ENCODE measurements at places on chromosomes 3 and 15.

DNA sequence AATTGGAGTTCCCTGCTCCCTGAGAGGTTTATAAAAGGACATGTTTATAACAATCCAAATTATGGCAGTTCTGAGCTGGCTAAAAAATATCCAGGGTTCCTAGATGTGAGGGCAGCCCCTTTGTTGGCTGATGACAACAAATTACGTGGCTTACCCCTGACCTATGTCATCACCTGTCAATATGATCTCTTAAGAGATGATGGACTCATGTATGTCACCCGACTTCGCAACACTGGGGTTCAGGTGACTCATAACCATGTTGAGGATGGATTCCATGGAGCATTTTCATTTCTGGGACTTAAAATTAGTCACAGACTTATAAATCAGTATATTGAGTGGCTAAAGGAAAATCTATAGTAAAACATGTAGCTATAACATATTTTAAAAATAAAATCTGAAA lies 13.9 kb downstream of the AADAC start:
- no peak for DNase-seq

DNA sequence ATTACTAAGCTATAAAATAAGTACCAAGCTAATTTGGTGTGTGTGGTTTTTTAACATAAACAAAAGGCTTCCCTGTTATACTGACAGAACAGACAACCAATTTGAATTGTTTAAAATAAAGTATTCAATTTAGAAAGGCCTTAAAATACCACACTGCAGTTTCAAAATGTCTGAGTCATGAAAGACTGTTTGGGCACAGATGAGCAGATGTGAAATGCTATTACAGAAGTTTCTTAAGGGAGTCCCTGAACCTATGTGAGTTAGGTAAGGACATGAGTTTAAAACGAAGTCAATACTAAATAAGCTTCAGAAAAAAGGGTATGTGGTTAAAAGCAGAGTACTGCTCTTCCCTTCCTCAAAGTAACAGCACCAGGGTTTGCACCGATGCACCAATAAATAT lies 69.7 kb upstream of the SETMAR start:
- no peak for DNase-seq

GRCh38 chr15:31934821-31935220 lies 95.5 kb upstream of the CHRNA7 start:
- DNase-seq, result no peak

GRCh38 chr3:173538410-173538809 lies 140.9 kb downstream of the NLGN1 start:
- DNase-seq, result no peak

- DNase-seq, result no peak
Measured at GRCh38 chr3:69004138-69004537, 9.3 kb downstream of the EOGT start.

- DNase-seq, result no peak
Measured at GRCh38 chr3:153762411-153763235, 358.6 kb upstream of the ARHGEF26 start.

GRCh38 chr3:127731546-127732289 lies 59.0 kb downstream of the ABTB1 start:
- no peak for DNase-seq

GRCh38 chr3:144098691-144099090 lies 127.1 kb downstream of the DIPK2A start:
- DNase-seq, result no peak

- DNase-seq, result no peak
Measured at GRCh38 chr3:56918111-56918568, 116.4 kb upstream of the ARHGEF3 start.

- no peak for DNase-seq
Measured at GRCh38 chr3:127987309-127987995, 64.8 kb upstream of the SEC61A1 start.

DNA sequence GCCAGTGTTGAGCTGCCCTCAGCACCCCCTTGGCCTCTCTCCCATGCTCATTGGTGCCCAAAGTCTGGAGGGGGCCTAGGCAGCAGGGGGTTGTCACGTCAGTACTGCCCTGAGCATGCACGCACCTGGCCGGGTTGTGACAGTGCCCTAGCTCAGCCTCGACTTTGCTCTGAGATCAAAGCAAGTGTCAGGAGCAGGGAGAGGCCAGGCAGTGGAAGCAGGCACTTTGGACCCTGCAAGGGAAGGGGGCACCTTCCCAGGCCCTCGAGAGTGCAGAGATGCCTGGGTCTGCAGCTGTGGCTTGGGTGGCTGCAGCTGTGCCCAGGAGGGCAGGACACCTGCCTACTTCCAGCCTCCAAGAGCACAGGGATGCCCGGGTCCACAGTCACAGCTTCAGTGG lies 561.3 kb downstream of the NLGN1 start:
- no peak for DNase-seq

All from activated CD4-positive, alpha-beta T cell treated with anti-CD3 and anti-CD28 coated beads, Interleukin-2, amount 50 U/mL, for 4 hours (primary cell).